ENCODE measurements at places on chromosomes 7 and 10.

GRCh38 chr10:103804871-103805270, 50.5 kb downstream of the SH3PXD2A start:
- DNase-seq = no peak

- no peak for DNase-seq
Observed at GRCh38 chr7:1638215-1638661, 31.8 kb upstream of the ELFN1 start.

- no peak for DNase-seq
Observed at GRCh38 chr10:43162604-43163003, 24.4 kb downstream of the CSGALNACT2 start.

DNA sequence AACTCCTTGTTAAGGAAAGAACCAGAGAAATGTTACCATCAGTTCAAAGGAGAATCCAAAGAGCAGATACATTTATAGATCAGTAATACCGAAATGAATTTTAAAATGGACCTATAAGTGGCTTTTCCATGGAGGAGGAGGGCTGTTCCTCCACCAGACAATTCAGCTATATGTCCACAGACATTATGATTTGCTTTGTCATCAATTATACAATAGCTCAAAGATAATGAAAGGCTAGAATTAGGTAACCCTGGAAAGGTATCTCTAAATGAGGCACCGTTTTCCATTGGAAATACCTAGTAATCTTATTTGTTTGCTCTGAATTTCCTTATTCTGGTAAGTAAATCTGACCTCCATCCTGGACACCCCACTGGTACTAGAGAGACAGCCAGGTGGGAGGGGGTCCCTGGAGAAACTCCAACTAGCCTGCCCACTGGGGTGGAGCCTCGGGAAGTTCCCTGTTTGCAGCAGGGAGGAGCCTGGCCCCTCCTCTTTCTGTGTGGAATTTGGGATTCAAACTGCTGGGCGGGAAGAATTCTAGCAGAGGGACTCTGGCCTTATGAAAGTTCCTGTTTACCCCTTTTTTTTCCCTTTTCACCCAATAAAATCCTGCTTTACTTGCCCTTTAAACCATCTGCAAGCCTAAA, 218.0 kb downstream of the PHF14 start:
- no peak for DNase-seq

DNA sequence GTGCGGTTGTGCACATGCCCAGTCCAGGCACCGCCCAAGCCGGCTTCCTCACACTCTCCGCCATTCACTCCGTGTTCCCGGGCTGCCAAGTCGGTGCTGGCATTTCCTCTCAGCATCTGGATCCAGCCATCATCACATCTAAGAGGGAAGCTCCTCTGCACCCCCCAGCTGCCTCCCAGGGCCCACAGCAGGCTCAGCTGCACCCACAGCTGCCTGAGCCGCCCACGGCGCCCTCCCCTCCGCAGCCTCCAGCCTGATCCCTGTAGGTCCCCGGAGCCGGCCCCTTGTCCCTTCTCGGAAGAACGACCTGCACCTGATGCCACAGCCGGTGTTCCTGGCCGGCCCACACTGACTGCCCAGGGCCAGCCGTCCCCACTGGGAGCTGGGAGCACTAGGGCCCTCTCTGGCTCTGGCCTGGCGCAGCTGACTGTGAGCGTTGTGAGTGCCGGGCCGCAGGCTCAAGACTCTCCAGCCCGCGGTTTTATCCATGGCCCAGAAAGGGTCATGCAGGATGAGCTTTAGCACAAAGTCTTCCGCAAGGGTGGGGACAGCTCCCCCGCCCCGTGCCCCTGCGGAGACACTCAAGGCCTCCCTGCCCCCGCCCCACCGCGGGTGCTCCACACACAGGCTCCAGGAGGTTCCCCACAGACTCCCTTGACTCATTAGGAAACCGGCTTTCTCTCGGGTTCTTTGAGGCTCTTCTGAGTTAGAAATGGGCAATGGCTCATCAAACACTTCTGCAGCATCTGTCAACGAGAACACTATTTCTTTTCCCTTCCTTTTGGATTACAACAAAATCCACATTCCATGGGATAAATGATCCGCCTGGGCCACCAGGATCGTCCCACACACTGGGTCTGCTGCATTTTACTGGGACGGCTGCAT, 31.2 kb downstream of the CFAP46 start:
- no peak for DNase-seq

- no peak for DNase-seq
Observed at GRCh38 chr10:29600821-29601220, 34.0 kb downstream of the SVIL start.

- no peak for DNase-seq
Observed at GRCh38 chr7:131878777-131879176, 322.3 kb upstream of the PODXL start.

GRCh38 chr10:1399431-1400100, 337.8 kb downstream of the ADARB2 start:
- no peak for DNase-seq

GRCh38 chr10:2201534-2202099, 464.3 kb upstream of the ADARB2 start:
- no peak for DNase-seq

DNA sequence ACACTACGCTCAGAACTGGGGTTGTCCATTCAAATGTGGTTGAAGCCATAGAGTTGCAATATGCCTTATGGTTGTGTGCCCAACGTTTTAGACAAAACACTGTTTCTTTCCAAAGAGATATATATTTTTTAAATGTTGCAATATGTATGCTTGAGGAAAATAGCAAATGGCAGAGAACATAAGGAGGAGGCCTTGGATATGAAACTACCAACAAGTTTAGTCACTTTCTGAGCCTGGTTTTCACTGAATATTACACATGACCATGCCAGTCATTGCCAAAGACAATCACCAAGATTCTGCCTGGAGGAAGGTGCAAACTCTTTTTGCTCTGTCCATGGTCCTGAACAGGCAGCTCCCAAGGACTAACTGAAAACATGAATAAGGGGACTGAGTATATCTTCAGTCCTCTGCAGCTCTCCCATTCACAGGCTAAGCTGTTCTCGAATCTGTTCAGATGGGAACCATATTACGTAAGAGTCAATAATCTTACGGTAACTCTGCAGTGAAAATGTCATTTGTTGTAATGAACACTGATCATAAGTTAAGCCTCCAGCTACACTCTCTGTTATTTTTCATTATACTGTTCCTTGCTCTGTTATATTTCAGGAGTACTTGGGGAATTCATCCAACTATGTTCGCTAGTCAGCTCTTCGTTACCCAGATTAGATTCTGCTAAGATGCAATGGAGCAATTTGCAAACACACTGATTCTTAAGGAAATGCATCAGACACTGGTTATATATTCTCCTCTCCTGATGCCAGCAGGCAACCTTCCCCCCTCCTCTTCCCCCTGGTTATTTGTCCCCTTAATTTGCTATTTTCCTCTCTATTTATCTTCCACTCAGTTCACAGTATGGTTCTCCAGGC, 90.7 kb upstream of the C1QL3 start:
- no peak for DNase-seq

DNA sequence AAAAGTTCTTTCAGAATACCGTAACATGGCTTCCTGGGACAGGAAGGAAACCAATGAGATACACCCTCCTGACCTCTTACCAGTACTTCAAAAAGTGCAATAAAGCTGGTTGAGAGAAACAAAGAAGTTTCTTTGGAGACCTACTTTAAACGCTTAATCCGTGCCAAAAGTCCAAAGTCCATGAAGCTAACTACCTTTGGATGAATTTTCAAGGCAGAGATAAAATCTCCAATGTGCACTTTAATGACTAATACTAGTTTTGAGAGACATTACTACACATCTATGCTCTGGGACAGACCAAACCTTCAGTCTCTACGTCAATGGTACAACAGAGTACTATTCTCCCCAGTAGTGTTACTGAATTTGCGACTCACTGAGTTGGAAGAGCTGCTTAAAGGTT, 46.1 kb downstream of the UBE2H start:
- no peak for DNase-seq

- no peak for DNase-seq
Observed at GRCh38 chr10:12428447-12429135, 79.2 kb downstream of the CAMK1D start.

- DNase-seq = no peak
Observed at GRCh38 chr10:120559800-120560199, 102.8 kb downstream of the PLPP4 start.

DNA sequence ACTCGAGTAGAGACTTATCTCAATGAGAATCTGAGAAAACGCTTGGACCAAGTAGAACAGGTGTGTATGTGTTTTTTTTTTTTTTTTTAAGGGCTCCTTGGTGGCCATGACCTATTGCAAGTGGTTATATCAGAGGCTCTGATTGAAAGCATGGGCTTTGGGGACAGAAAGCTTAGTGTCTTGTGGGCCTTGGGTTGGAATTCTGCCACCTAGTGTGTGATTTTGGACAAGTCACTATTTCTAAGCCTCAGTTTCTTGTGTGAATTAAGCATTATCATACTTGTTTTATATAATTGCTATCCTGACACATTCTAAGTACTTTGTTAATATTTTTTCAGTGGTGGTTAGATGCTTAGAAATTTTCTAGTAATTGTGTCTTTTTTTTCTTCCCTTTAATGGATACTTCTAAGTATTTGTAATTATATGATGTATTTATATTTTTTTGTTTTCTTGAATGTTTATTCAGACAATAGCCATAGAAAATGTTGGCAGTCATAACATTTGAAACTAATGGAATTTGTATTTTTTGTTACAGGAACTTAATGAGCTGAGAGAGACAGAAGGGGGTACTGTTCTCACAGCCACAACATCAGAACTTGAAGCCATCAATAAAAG, 33.1 kb downstream of the SMC3 start:
- DNase-seq = no peak

DNA sequence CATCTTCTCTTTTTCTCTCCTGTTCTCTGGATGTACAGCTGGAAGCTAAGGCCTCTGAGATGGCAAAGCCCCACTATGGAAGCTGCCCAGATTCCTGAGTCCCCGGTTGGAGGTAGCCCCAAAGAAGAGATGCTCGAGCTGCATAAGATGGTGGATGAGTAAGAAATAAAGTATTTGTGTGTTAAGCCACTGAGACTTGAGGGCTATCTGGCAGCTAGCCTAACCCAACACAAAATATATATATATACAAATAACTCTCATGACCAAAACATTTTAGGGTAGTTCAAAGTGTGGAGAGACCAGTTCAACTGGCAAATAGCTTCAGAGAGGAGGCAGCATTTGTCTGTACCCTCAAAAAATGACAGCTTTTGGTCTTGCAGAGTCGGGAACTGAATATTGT, 72.4 kb upstream of the PDE1C start:
- no peak for DNase-seq

GRCh38 chr7:85520175-85520574, 333.3 kb upstream of the SEMA3D start:
- DNase-seq = no peak

GRCh38 chr10:62424026-62424425, 49.9 kb downstream of the ZNF365 start:
- DNase-seq = no peak

DNA sequence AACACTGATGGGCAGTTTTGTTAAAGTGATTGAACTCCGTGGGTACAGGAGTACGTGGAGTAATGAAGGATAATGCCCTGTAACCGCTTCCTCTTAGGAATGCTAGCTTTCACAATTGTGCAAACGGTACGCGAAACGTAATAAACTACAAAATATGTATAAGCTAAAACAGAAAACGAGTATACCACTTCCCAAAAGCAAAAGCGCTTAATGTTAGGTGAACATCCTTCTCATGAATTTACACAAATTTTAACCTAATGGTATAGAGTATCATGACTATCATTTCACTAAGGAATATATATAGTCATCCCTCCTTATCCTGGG, 395 bp upstream of the ZNF25 start:
- no peak for DNase-seq

DNA sequence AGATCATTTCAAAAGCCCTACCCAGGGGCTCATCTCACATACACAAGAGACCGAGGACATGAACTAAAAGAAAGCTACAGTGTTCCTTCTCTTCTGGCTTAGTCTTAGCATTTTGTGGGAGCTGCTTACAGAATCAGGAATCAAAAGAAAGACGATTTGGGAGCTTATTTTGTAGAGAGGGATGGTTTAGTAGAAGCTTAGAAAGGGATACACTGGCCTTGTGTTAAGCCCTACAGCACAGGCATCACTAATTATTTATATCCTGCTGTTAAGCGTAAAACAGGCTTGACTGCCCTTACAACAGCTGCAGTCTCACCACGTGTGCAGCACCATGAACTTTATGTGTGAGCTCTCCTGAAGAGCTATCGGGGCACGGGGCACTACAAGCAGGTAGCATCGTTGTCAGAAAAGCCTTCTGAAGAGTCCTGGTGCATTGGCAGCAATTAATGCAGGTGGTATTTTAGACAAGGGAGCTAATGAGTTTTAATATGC, 798.3 kb downstream of the NXPH1 start:
- no peak for DNase-seq

- no peak for DNase-seq
Observed at GRCh38 chr7:7979558-7979957, 11.0 kb downstream of the GLCCI1 start.

Data from stimulated activated CD8-positive, alpha-beta memory T cell treated with anti-CD3 and anti-CD28 coated beads, Interleukin-2, amount 100 ng/mL, for 1 hour (primary cell).